ENCODE measurements at places on chromosomes 12 and 14. TPM values are rescaled to one million over a fixed set of nuclear protein-coding genes. Genes with fewer than 3 reads are reported as not detected.

DEPDC4 gene
- 0.61 TPM for total RNA-seq

DNA sequence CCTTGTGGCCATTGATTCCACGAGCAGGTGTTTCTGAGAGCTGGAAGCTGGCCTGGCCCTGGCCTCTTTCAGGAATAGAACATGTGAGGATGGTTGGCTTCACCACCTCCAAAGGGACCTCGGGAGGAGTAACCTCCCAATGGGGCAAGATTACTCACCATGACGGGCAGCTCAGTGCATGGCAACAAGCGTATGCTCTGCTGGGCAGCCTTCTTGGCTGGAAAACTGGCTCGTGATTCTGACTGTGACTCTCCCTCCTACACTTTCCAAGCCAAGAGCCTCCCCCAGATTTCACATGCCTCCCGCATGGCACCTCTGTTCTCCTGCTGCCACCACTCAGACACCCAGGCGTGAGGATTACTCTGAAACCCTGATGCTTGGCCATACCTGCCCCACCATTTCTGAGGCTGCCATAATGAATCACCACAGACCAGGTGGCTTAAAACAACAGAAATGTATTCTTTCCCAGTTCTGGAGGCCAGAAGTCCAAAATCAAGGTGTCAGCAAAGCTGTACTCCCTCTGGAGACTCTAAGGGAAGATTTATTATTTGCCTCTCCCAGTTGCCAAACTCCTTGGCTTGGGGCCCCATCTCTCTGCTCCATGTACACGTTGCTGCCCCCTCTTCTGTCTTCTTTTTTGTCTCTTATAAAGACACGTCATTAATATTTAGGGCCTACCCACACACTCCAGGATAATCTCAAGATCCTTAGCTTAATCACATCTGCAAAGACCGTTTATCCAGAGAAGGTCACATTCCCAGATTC, 215.9 kb downstream of the CHST11 start:
- DNase-seq = no peak

DNA sequence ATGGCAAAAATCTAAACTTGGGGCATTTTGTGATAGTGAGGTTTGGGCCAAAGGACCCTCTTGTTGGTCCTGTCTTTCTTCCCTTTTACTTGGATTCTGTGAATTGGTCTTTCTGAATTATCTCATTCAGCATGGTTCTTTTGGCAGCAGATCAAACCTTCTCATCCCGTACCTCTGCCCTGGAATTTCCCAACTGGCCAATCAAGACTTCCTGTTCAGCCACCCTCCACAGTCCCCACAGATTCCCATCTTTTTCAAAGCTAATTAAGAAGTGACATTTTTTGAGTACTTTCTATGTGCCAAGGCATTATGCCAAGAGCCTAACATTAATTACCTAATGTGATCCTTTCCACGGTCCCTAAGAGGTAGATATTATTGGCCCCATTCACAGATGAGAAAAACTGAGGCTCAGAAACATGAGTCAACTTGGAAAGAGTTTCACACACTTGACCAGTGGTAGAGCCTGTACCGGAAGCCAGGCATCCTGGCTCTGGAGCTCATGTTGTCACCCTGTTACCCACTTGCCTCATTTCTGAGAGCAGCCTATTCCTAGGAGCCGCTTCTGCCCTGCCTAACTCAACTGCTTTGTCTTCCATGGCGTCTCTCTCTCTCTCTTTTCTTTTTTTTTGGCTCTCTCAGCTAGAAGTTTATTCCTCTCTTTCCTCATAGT, 135.9 kb downstream of the C12orf75 start:
- no peak for DNase-seq

GRCh38 chr14:87952307-87953094, 40.5 kb downstream of the GALC start:
- DNase-seq = no peak

TAS2R9 gene
- not detected for total RNA-seq

GRCh38 chr12:116037941-116038837, 239.3 kb downstream of the MED13L start:
- no peak for DNase-seq

GRCh38 chr12:74456431-74456830, 81.2 kb upstream of the ATXN7L3B start:
- DNase-seq = no peak

IL31 gene
- total RNA-seq = not detected

Measured in heart right ventricle (tissue), 16 donors.